Left ventricle myocardium inferior (tissue), 1 donor: ENCODE measurements at places on chromosomes 16 and 17. TPM values are rescaled to one million over a fixed set of nuclear protein-coding genes. Genes with fewer than 3 reads are reported as not detected.

Gene KRT24
- not detected for total RNA-seq

Gene CHST4
- total RNA-seq, result not detected

Gene ARL5C
- not detected for total RNA-seq

Gene TRAP1
- 128 TPM for total RNA-seq

Gene NPIPB8
- total RNA-seq, result not detected

Gene KAT8
- 72.0 TPM for total RNA-seq

Gene MFAP4
- total RNA-seq, result 65.6 TPM

Gene CHRNE
- 1.5 TPM for total RNA-seq

Gene PCGF2
- total RNA-seq, result 20.7 TPM

Gene CHST5
- total RNA-seq, result 0.85 TPM

Gene JUP
- total RNA-seq, result 160 TPM

Gene FTO
- total RNA-seq, result 78.4 TPM

Gene ELAC2
- total RNA-seq, result 55.6 TPM

Gene EVPL
- total RNA-seq, result not detected

Gene IL21R
- 0.05 TPM for total RNA-seq

Gene UQCRC2
- total RNA-seq, result 964 TPM

Gene TSPAN10
- total RNA-seq, result 0.30 TPM

Gene PERCC1
- total RNA-seq, result not detected

Gene MYH13
- total RNA-seq, result not detected

Gene SERPINF2
- 0.33 TPM for total RNA-seq

Gene ALDH3A1
- not detected for total RNA-seq

Gene OR1A1
- total RNA-seq, result not detected

Gene IRF8
- 2.7 TPM for total RNA-seq

Gene CDH11
- 20.9 TPM for total RNA-seq

Gene CRYBA1
- total RNA-seq, result not detected

Gene LPCAT2
- 6.9 TPM for total RNA-seq

Gene MSLN
- total RNA-seq, result 0.91 TPM

Gene TOM1L1
- total RNA-seq, result 9.0 TPM

Gene KCNAB3
- total RNA-seq, result 0.30 TPM

Gene TXNL4B
- 6.7 TPM for total RNA-seq

Gene TBX6
- total RNA-seq, result 1.0 TPM

Gene CIITA
- 9.4 TPM for total RNA-seq

Gene NXPH3
- 4.0 TPM for total RNA-seq

Gene CCL15
- total RNA-seq, result not detected

Gene NACA2
- total RNA-seq, result not detected

Gene CACNA1H
- total RNA-seq, result 2.5 TPM

Gene KRT31
- total RNA-seq, result not detected

Gene ALOX12B
- not detected for total RNA-seq

Gene GP1BA
- 0.22 TPM for total RNA-seq

Gene XAF1
- 18.6 TPM for total RNA-seq

Gene SOX9
- total RNA-seq, result 15.0 TPM

Gene TBC1D16
- total RNA-seq, result 15.9 TPM

Gene ALOX15B
- not detected for total RNA-seq

Gene KRTAP2-2
- not detected for total RNA-seq

Gene NPIPA2
- total RNA-seq, result 3.6 TPM

Gene NR1D1
- 19.1 TPM for total RNA-seq

Gene NPIPA7
- total RNA-seq, result 3.2 TPM

Gene TPSG1
- total RNA-seq, result not detected
